ENCODE measurements at places on chromosomes 12 and 14.
A peak's percentile ranks its signal among the peaks of the same experiment; 100 is the strongest.

GRCh38 chr12:76810671-76811419 is 46.9 kb downstream of the ZDHHC17 start:
- no peak for DNase-seq

- no peak for DNase-seq
Measured at GRCh38 chr14:68576031-68576430, 216.8 kb downstream of the ZFP36L1 start.

GRCh38 chr14:23094666-23095195 is at the start of gene ACIN1:
TSS of gene ACIN1 (minus strand) at chr14:23095136. CDS start at chr14:23095112, 24 bp downstream.
- peak; percentile 97 for DNase-seq

- peak; percentile 62 for DNase-seq
Measured at GRCh38 chr14:24911324-24912109, 138.4 kb downstream of the STXBP6 start.

DNA sequence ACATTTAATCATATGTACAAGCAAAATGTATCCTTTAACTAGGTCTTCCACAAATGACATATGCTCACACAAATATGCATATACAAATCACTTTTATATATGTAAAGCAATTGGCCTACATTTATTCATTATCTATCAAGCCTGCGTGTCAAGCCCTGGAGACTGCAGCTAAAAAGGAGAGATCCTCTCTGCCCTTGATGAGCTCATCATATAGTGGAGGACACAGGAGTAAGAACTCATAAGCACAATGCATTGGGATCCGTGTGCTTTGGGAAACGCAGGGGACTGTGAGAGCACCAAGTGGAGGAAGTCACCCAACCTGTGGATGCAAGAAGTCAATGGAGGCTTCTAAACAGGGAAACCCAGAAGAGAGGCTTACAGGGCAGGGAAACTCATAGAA is 735.7 kb downstream of the BCL11B start:
- DNase-seq: no peak

GRCh38 chr14:79134361-79134760 is 964.2 kb downstream of the NRXN3 start:
- DNase-seq: peak; percentile 13

- DNase-seq: no peak
Measured at GRCh38 chr14:75802486-75802885, 141.4 kb downstream of the TTLL5 start.

DNA sequence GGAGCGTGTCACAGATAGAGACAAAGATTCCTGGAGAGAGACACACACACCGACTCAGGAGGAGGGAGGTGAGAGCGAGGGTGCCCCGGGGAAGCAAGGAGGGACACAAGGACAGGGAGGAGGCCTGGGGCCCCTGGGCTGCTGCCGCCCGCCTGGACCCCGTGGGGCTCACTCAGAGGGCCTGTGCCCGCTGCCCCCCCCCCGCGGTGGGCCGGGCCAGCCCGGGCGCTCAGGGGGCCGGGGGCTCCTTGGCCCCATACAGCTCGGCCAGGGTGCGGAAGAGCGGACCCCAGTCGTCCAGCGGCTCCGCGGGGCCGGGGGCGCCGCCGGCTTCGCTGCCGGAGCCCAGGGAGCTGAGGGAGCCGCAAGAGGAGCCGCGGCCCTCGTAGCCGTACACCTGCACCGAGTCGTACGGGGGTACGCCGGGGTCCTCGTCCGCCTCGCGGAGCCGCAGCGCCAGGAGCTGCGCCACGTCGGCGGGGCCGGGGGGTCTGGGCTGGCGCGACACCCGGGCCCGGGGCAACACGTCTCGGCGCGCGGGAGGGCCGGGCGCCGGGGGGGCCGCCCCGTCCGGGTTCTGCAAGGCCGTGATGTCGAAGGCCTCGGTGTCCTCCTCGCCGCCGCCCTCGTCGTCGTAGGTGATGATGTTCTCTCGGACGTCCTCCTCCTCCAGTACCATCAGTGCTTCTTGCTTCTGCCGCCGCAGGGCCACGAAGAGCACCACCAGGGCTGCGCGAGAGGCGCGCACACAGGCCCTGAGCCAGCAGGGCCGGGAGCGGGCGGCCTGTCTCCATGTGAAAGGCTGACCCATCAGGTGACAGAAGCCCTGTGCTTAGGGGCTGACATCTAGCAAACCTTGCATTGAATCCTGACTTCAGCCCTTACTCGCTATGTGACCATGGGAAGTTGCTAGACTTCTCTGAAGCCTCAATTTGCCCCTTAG is 6.0 kb downstream of the PSMB11 start:
- DNase-seq: no peak

- no peak for DNase-seq
Measured at GRCh38 chr12:65411171-65411570, 132.7 kb downstream of the MSRB3 start.

DNA sequence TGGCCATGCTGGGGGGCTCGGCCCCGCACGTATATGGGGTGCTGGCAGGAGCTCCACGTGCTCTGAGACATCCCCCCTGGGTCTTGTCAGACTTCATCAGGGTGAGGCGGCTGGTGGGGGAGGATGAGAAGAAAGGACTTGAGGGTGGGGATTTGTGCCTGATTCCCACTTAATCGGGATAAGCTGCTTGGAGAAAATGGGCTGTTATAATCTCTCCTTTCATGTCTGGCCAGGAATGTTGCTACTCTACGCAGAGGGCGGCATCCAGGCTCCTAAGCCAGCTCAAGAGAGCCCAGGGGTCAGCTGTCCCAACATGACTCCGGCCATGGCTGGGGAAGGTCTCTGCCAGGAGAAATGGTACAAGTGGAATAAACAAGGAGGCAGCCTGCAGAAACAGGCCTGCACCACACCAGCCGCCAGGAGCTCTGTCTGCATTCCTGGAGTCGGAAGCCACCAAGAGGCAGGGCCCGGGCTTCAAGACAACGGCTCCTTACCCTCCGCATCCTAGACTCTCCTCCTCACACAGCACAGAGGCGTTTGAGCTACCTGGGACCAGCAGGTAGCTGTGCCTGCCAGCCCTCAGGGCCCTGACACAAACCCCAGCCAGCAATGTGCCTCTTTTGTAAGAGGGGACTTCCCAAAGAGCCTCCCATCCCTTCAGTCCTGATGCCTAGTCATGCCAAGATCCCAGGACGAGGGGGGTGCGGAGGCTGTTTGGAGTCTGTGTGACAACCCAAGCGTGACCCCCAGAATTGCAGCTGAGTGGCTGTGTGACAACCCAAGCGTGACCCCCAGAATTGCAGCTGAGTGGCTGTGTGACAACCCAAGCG is 195.8 kb upstream of the DIO3 start:
- DNase-seq: peak; percentile 30

DNA sequence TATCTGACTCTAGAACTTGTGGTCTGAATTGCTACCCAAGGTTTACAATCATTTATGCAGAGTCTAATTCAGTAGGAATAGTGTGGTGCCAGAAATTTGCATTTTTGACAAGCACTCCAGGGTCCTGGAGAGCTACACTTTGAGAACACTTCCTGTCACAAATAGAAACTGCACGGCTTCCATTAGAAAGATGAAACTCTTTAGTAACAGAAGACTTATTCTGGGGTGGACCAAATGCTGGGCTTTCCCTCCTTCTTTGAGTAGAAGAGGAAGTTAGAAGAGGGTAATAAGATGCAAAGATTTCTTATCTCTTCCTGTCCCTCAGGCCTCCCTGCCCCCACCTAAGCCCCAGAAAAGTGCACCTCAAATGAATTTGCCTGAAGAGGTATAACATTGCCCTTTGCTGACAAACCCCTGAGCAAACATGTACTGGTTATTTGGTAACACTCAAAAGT is 28.4 kb downstream of the DGLUCY start:
- no peak for DNase-seq

Data from muscle of back (tissue), 13 donors.